ENCODE measurements at places on chromosomes 4 and X.
A peak's percentile ranks its signal among the peaks of the same experiment; 100 is the strongest.

- no peak for DNase-seq
Measured at GRCh38 chrX:14913241-14913640, 40.0 kb downstream of the MOSPD2 start.

DNA sequence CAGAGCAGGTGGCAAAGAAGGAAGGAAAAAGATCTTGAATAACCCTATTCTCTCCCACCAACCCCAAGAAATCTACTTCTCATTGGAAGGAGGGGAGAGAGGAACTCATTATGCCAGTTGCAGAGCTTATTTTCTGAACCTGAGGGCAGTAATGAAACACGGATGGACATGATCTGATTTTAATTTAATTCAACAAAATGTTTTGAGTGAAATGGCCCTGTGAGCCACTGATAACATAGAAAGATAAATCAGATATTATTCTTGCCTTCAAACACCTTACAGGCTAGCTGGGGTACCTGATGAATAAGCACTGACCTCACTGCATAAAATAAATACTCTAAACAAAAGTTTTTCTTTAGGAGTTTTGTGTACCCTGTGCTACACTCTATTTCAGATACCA, 30.3 kb downstream of the DAPP1 start:
- no peak for DNase-seq

DNA sequence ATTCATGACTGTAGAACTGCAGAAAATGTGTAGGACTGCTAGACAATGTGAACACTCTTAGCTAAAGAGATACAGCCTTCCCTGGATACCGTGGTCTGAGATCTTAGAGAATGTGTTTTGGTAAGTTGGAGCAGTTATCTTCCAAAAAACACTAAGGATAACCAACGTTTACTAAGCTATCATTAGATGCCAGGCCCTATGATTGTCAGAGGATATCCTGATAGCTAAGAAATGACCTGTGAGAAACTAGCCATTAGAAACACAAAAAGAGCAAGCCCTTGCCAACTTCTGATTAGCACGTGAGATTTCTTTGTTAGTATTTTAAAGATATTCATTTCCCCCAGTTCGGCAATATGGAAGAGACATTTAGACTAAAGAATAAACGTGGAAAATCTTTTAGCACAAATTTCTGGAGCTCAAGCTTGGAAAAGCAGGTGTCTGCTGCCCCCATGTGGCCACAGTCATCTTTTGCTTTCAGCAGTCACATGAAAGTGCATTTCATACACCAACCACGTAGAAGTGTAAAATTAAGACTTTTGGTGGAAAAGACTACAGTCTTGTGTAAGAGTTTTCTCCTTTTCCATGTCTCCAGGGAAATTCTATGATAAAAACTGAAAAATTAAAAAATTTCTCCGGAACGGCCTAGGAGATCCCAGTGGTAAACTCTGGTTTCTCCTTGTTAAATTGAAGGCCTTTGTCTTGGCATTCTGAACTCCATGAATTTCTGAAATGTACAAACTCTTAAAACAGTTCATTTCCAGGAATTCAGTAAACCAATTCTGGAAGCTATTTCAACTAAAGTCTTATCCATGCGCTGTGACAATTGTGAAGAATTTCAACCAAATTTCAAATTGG, 136.4 kb downstream of the ZNF674 start:
- DNase-seq = peak; percentile 5

DNA sequence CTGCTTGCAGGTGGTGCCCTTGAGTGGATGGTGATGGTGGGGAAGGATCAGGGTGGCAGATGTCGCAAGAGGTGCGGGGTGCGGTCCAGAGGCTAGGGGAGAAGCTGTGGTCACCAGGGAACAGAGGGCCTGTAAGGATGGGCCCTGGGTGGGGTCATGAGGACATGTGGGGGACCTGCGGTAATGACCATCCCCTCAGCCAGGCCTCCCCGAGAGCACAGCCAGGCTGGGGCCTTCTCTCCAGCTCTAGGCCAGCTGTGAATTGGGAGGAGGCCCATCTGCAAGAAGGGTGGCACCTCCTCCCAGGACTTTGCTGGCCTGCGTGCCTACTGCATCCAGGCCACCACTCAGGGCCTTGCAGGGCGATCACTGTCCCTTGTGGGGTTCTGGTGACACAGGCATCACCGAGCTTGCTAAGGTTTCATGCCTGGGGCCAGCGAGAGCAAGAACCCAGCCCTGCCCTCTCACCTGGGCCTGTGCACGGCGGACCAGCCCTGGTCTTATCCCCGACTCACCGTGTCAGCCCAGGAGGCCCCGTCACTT, 34.1 kb upstream of the MXD4 start:
- DNase-seq = no peak

DNA sequence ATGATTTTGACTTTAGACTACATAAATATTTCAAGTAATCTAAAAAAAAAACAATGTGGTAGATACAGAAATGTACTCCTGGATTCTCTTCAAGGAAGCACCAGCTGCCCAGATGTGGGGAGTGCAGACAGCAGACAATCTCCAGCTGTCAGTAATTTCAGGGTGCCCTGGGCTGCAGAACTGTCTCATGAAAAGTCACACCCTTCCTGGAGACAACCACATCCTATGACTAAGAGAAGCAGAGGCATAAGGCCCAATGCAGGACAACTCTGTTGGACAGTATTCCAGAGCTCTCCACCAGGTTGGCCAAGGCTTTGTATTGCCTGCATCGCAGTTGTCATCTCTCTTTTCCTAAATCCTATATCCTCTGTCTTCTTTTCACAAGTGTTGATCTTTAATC, 34.4 kb upstream of the BLTP1 start:
- no peak for DNase-seq

GRCh38 chr4:126558596-126558995, 1074.2 kb upstream of the INTU start:
- DNase-seq = no peak

GRCh38 chr4:20532871-20533870, 167.1 kb upstream of the PACRGL start:
- DNase-seq = no peak

GRCh38 chrX:10259716-10260115, 102.9 kb downstream of the CLCN4 start:
- no peak for DNase-seq

- no peak for DNase-seq
Measured at GRCh38 chrX:42695800-42696358, 82.1 kb downstream of the PPP1R2C start.

GRCh38 chrX:51614353-51615012, 4.2 kb downstream of the CENPVL3 start:
- no peak for DNase-seq

GRCh38 chr4:38130884-38131283, 170.7 kb downstream of the PTTG2 start:
- DNase-seq = no peak

- DNase-seq = no peak
Measured at GRCh38 chrX:19193565-19193964, 71.3 kb upstream of the ADGRG2 start.

- DNase-seq = no peak
Measured at GRCh38 chr4:26736621-26737020, 124.0 kb upstream of the STIM2 start.
